Endothelial cell (in vitro differentiated cells): ENCODE measurements at places on chromosomes 4 and X.
A peak's percentile ranks its signal among the peaks of the same experiment; 100 is the strongest.

DNA sequence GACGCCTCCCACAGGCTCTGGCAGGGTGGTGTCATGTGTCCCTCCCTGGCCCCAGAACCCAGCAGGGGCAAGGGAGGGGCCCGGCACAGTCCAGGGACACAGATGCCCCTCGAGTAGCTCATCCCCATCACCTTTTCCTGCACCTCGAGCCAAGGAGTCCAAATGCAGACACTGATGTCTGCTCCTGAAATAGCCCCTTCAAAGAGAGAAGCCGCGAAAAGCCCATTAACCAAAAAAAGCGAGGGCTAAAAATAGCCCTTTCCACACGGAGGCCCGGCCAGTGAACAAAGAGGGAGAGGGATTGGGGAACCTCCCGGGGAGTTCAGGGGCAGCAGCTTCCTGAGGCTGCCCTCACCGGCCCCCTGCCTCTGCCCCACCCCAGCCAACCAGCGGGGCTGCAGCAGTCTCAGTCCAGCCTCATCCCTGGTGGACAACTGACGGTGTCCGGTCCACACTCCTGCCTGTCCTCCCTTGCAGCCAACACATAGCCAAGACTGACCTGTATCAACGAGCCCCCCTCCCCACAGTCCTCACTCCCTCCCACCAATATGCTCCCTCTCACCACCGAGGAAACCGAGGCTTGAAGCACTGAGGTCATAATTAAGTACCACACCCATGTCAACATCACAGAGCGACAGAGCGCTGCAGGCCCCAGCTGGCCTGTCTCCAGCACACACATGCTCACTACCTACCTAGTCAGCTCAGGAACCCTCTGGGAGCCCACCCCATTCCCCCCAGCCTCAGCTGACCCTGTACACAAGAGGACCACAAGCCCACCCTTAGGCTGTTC, 23.9 kb downstream of the WDR1 start:
- no peak for DNase-seq

- no peak for DNase-seq
These were observed 434.7 kb downstream of the GRIA2 start for GRCh38 chr4:157655096-157655809.

- DNase-seq, result no peak
These were observed 267.8 kb downstream of the STIM2 start for GRCh38 chr4:27128443-27128842.

DNA sequence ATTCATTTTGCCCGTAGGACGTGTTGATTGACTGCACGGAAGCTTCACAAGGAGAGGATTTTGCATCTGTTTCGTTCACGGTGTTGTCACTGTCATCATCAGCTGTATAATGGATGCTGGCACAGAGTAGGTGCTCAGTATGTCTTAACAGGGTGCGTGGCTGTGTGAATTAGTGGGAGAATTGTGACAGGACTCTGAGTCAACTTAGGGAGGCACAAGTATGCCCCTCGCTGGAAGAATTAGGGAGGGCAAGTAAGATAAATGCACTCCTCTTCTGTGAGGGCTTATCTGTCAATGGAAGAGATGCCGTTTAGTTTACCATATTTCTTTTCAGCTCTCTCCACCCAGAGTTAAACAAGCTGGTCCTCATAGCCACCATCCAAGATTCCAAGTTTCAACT, 107.2 kb downstream of the TRIML1 start:
- no peak for DNase-seq

- no peak for DNase-seq
These were observed 72.0 kb downstream of the FAT1 start for GRCh38 chr4:186651624-186652023.

DNA sequence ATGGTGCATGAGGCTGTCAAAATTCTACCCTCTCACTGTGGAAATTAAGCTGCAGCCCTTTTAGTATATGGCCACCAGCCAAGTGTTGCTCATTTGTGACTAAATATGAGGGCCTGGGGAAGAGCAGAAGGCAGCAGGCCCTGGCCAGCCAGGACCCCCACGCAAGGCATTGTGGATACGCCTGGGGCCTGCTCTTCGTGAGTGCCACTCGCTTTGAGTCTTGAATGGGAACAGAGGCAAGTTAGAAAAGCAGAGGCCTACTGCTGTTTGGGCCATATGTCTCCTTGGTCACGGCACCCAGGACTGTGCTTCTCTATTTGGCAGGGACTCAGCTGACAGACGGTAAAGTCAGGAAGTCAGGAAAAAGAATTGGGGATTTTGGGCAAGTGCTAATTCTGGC, 10.9 kb downstream of the RTL5 start:
- no peak for DNase-seq

DNA sequence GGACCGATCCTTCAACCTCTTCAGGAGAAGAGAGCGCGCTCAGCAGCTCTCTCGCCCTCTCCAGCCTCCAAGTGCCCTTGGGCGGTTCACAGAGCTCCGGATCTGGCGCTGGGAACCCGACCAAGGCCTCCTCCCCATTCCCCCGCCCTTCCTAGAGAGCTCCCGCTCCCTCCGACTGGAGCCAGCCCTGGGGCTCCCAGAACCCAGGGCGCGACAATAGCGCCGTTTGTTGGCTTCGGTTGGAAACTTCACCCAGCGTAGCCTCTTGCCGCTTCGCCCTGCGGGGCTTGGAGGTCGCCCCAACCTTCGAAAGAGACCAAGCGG, 3.1 kb upstream of the SOX3 start:
- DNase-seq, result peak; percentile 56

DNA sequence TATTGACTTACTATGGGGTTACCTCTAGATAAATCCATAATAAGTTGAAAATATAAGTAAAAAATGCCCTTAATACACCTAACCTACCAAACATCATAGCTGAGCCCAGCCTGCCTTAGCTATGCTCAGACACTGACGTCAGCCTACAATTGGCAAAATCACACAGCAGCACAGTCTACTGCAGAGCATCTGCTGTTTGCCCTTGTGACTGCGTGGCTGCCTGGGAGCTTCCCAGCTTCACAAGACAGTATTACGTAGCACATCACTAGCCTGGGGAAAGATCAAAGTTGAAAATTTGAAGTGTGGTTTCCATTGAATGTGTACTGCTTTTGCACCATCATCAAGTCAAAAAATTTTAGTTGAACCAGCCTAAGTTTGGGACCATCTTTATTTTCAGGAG, 8.8 kb downstream of the HTT-AS start:
- DNase-seq, result no peak

DNA sequence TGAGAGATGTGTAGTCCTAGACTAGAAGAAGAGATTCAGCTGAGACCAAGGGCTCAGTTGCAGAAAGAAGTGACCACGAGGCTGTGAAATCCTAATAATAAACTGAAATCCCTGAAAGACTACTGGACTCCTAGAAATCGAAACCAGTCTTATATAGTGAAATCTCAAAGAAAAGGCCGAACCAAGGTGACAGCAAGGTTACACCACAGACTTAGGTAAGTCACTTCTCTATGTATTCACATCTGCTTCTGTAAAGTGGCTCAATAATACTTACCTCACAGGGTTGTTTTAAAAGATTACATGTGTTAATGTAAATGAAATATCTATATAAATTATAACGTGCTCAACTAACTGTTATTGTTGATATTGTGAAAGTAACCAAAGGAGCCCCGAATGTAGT, 60.3 kb downstream of the ARSJ start:
- DNase-seq, result no peak

GRCh38 chr4:86096373-86096772, 263.5 kb downstream of the MAPK10 start:
- no peak for DNase-seq

- DNase-seq, result no peak
These were observed 85.2 kb upstream of the DCLK2 start for GRCh38 chr4:149993030-149993429.

DNA sequence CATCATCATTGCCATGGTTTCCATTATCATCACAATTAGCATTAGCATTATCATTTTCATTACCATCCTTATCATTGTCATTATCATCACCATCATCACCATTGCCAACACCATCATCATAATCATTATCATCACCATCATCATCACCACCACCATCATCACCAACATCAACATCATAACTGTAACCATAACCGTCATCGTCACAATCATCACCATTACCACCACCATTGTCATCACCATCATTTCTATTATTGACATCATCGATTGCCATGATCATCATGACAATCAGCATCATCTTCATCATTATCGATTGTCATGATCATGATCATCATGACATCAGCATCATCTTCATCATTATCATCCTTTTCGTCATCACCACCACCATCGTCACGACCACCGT, 88.9 kb upstream of the MSX1 start:
- no peak for DNase-seq

- DNase-seq, result no peak
These were observed 9.2 kb upstream of the VSIG4 start for GRCh38 chrX:66049056-66049455.

GRCh38 chrX:39112143-39112542, 310.9 kb downstream of the MID1IP1 start:
- DNase-seq, result no peak

- no peak for DNase-seq
These were observed 42.8 kb downstream of the OSTC start for GRCh38 chr4:108693211-108693610.

GRCh38 chr4:154502111-154502510, 10.5 kb upstream of the DCHS2 start:
- DNase-seq, result no peak

DNA sequence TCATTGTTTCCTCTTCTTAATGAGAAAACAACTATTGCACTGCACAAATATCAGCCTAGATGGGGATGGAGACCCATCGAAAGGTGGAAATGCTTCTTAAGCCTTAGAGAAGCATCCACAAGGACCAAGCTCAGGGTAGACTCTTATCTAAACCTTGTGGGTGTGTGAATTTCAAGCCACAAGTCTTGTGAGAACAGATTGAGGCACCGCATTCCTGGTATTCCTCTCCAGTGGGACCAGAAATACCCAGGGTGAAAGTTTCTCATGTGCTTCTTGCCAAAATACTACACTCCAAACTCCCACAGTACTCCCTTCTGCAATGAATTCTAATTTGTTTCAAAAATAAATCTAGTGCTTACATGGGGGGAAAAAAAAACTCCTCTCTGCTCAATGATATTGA, 375.6 kb downstream of the PDGFC start:
- no peak for DNase-seq

DNA sequence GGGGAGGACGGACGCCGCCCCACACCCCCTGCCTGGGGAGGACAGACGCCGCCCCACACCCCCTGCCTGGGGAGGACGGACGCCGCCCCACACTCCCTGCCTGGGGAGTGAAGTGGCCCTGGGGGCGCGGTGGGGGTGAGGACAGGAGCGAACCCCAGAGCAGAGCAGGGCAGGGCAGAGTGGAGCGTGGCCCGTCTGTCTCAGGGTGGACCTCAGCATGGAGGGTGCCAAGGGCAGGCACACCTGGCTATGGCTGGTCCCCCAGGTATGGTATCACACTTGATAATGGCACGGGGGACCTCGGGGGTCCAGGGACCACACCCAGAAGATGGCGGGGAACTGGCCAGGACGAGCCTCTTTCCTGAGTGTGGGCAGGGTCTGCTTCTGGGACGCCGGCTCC, 9.6 kb downstream of the LRPAP1 start:
- DNase-seq, result peak; percentile 3

GRCh38 chr4:168942985-168943384, 67.1 kb downstream of the CBR4 start:
- DNase-seq, result no peak

GRCh38 chr4:47929682-47930201, 15.4 kb upstream of the NFXL1 start:
- no peak for DNase-seq

DNA sequence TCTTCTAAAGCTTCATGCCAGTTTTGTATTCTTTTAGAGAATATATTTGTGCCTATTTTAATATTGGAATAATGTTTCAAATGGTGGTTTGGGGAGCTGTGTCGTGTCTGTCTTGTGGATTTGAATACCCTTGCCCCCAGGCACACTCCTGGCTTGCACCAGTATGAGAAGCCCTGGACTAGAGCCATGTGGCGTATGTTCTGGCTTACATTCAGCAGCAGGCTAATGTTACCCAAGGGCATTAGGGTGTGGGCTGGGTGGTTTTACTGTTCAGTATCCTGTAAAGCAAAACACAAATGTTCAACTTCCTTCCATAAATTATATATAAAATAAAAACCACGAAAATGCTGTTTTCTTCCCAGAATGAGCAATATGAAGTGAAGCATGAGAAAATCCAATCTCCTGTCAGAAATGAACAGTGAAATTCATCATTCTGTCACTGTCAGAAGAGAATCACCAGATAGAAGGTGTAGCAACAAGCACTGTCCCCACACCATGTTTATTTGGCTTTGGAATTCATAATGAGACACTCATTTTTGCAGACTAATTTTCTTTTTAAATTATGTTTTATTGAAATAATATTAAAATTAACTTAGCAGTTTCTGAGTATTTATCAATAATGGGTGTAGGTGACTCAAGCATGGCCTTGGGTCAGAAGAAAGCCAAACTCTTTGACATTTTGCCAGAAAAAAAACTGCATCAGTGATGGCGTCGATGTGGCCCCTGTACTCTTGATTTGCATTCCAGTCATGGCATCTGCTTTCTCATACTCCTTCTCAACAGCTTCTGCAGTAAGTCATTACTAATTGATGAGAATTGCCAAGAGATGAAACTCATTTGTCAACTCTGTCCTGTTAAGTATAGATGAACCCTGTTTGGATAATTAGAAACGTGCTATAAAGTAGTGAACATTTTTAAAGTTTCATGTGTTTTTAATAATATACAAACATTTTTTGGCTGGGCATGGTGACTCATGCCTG, 43.8 kb downstream of the WWC2 start:
- no peak for DNase-seq

GRCh38 chr4:118139241-118139640, 105.0 kb downstream of the NDST3 start:
- DNase-seq, result no peak

DNA sequence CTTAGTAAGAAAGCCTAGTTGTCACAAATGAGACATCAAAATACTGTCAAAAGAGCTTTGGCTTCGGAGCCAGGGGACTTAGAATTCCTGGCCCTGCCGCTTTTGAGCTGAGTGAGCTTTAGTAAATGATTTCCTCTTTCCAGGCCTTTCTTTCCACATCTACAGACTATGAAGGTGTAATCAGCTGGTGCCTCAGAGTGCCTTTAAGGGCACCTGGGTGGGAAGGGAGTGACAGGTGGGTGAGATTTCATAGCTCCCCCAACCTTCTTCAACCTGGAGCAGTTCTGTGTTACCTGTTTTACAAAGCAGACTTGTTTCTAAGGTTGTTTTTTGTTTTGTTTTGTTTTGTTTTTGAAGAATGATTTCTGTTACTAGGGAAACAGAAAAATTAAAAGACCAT, 154.7 kb upstream of the BOD1L1 start:
- no peak for DNase-seq

DNA sequence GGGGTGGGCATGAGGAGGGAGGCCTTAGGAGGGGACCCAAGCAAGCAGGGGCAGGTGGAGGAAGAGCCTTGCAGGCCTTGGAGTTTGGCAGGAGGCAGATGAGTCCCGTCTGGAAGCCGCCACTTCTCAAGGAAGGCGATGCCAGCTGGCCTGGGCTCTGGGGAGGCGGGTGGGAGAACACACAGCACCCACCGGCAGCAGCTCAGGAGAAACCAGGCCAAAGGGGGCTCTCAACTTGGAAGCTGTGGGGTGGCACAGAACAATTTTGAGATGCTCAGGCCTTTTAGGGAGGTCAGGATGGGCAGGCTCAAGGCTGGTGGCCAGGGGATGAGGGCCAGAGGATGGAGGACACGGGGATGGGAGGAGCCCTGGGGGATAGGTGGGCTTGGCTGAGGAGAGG, 11.6 kb upstream of the DUSP9 start:
- no peak for DNase-seq
